Keratinocyte (primary cell): ENCODE measurements at places on chromosomes 2 and 18. TPM values are rescaled to one million over a fixed set of nuclear protein-coding genes. Genes with fewer than 3 reads are reported as not detected.

GRCh38 chr2:189008555-189009262 lies 34.5 kb downstream of the COL3A1 start:
- H3K4me3 ChIP-seq = no peak overlapping the region
- H3K27ac ChIP-seq = no peak overlapping the region
- no peak for DNase-seq
- no peaks in the 10 kb centered on the region for H3K27me3 ChIP-seq
- no peaks in the 10 kb centered on the region for H3K36me3 ChIP-seq

- H3K36me3 ChIP-seq = peaks cover 2% of the 10 kb centered on the region
- no peak overlapping the region for H3K4me3 ChIP-seq
Measured at GRCh38 chr2:233358947-233359346, 4.7 kb downstream of the DGKD start.

DNA sequence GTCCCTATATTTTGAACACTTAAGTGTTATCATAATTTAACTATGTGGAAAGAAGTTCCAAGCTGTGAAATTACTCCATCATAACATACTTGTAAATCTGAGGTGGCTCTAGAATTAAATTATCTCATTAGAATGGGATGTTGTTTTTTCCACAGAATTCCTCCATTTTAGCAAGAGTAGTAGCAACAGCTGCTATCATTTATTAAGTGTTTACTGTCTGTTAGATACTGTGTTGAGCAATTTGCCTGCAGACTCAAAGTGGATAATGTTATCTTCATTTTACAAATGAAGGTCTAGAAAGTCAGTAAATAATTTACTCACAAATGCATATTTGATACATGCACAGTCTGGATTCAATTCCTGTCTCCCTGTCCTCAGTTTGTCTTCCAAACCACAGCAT lies 504.8 kb upstream of the NRP2 start:
- H3K27me3 ChIP-seq = no peaks in the 10 kb centered on the region
- H3K36me3 ChIP-seq = no peaks in the 10 kb centered on the region
- no peak overlapping the region for H3K27ac ChIP-seq
- no peak overlapping the region for H3K4me3 ChIP-seq
- H3K4me1 ChIP-seq = no peaks in the 10 kb centered on the region

GRCh38 chr2:64223055-64223454 lies 78.8 kb upstream of the PELI1 start:
- H3K4me1 ChIP-seq = peaks cover 17% of the 10 kb centered on the region
- H3K27ac ChIP-seq = no peak overlapping the region
- no peak for DNase-seq
- no peak overlapping the region for H3K4me3 ChIP-seq

DNA sequence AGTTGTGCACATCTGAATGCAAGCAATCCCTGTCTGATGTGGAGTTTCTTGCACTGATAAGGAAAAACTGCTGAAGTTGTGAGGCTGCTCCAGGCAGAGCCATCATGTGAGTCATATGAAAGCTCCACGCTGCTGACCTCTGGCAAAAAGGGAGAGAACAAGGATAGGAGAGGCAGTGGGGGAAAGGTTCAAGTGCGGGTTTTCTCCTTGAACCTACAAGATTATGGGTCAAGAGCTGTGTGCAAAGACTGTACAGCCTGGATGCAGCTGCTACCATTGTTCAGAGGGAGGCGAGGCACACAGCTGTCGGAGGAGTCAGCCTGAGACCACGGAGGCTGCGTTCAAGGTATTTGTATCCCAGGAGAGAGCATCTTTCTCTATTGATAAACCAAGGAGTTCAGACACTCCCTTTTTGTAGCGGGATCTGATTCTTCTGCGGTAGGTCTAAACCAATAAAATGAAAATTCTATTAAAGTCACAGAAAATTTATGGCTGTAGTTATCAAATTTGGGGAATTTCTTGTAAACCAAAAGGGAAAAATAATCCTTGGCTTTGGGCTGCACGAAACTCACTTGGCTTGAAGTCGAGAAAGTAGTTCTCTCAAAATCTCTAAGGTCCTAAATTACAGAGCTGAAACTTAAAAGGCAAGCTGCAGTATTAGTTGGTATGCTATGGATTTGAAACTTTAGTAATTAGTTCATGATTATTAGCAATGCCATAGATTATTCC lies at the start of gene CDK15:
Gene CDK15 (plus strand): TSS at position 96 of the 729 bp plus-strand sequence. CDS start 128 bp downstream, at position 224.
- no peak for DNase-seq
- H3K4me3 ChIP-seq = no peak within 1 kb of the TSS
- no peak within 1 kb of the TSS for H3K27ac ChIP-seq
- H3K4me1 ChIP-seq = peaks cover 3% of the 10 kb centered on the region

DNA sequence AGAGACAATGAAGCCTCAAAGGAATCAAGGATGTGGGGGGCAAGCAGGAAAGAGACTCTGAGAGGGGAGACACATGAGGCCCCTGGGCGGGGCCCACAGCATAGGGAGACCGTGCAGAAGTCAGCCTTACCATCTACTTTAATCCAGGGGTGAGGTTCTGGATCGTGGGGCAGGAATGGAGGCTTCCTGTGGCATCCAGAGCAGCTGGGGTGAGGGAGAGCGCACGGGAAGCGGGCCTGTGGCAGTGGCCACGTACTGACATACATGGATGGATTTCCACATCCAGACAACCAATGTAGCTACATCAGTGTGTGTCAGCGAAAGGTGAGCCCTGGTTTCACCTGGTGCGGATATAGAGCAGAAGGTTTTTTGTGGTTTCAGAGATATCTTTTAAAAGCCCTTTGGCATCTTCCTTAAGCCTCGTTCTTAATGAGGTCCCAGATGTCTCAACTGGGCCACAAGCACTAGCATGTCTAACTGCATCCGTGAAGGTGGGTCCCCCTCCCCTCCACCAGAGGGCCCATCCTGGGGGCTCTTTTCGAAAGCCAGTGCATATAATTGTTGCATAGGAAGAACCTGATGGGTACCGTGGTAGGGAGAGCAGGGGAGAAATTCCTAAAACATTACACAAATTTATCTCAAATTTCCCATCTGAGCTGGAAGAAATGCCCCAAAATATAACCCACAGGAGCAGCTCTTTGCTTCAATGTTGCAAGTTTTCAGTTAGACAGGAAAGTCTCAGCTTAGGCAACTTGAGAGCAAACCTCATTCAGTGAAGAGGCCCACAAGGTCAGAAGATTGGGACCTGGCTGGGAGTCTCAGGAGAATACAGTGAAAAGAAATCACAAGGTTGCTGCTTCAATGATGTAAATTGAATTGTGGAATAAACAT lies 90.9 kb downstream of the SP3 start:
- H3K36me3 ChIP-seq = no peaks in the 10 kb centered on the region
- H3K4me1 ChIP-seq = peaks cover 12% of the 10 kb centered on the region
- no peak for DNase-seq

DNA sequence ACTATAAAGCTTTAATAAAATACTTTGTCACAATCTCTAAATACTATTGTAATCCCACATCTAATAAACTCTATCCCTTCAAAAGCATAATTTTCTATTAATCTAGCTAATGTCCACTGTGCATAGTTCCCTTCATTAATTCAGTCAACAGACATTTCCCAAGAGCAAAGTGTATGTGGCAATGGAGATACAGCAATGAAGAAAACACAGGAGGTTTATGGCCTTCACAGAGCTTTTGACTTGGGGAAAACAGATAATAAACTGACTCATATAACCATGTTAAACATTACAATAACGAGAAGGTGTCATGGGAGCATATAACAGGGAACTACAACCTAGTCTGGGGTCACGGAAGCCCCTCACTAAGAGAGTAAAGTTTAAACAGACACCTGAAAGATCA lies 86.3 kb downstream of the SPIRE1 start:
- peaks cover 7% of the 10 kb centered on the region for H3K4me1 ChIP-seq
- DNase-seq = no peak
- H3K27me3 ChIP-seq = no peaks in the 10 kb centered on the region

DNA sequence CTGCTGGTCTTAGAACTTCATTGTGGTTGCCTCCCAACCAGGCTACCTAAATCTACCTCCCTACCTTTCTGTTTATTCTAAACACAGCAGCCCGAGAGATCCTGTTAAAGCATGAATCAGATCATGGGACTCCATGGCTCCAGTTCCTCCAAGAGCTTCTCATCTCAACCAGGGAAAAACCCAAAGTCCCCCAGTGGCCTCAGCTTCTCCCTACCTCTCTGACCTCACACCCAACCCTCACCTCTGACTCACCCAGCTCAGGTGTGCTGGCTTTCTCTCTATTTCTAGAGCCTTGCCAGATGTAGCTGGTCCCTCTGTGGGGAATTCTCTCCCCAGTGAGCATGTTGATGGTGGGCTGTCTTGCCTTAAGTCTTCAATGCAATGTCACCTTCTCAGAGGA lies 93.8 kb upstream of the COPS8 start:
- H3K27me3 ChIP-seq = peaks cover under 1% of the 10 kb centered on the region
- no peaks in the 10 kb centered on the region for H3K36me3 ChIP-seq
- DNase-seq = no peak
- H3K4me3 ChIP-seq = no peak overlapping the region

DNA sequence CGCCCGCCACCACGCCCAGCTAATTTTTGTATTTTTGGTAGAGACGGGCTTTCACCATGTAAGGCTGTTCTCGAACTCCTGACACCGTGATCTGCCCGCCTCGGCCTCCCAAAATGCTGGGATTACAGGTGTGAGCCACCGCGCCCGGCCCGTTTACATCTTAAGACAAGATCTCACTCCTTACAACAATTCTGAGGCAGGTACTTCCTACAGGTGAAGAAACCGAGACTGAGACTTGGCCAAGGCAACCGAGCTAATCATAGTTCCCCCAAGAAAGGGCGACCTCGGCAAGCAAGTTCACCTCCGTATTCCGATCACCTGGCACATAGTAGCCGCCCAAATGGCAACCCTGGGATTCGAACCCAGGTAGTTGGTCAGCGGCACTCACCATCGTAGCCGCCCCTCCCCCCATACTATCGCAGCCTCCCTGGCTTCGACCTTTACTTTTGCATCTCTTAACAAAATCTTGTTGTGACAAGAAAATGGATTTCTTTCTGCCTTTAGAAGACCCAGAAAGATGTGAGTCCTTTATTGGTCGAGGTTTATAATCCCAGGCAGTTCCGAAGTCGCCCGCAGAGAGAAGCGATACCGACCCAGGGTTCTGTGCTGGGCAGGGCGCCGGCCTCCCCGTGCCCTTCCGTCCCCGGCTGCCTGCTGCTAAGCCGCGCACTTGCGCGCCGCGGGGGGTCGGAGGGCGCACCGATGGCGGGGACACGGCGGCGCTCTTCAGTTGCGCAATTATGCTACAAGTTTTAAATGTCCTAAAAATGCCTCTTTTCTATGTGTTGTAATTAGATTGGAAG lies 1.1 kb upstream of the FZD5 start:
- H3K4me1 ChIP-seq = peaks cover 10% of the 10 kb centered on the region
- no peak overlapping the region for H3K27ac ChIP-seq
- no peak overlapping the region for H3K4me3 ChIP-seq
- DNase-seq = no peak

GRCh38 chr2:237540823-237541222 lies 25.6 kb upstream of the PRLH start:
- peaks cover 5% of the 10 kb centered on the region for H3K4me1 ChIP-seq
- no peaks in the 10 kb centered on the region for H3K27me3 ChIP-seq
- no peak overlapping the region for H3K4me3 ChIP-seq
- no peaks in the 10 kb centered on the region for H3K36me3 ChIP-seq

GRCh38 chr18:9454061-9454703 lies 21.1 kb upstream of the RALBP1 start:
- peak overlapping the region; percentile 26 for H3K4me3 ChIP-seq
- no peaks in the 10 kb centered on the region for H3K36me3 ChIP-seq
- peak overlapping the region; percentile 76 for H3K27ac ChIP-seq

- H3K36me3 ChIP-seq = no peaks in the 10 kb centered on the region
- H3K27me3 ChIP-seq = no peaks in the 10 kb centered on the region
- no peak for DNase-seq
- H3K4me1 ChIP-seq = peaks cover 35% of the 10 kb centered on the region
- no peak overlapping the region for H3K27ac ChIP-seq
Measured at GRCh38 chr2:239278361-239278760, 122.5 kb downstream of the HDAC4 start.

DNA sequence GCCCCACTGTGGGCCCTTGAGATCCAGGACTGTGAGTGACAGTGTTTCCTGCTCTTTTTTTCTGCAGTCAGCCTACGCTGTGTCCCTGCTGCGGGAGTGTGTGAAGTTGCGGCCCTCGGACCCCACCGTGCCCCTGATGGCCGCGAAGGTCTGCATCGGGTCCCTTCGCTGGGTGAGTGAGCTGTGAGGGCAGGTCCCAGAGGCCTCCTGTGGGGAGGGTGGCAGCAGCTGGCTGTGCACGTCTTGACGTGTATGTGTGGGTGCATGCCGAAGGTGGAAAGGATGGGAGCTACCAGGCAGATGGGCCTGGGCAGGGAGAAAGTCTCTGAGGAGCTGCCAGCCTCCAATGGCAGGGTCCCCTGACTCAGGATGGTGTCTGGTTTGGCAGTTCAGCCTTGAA lies 95.7 kb upstream of the MCFD2 start:
- H3K4me3 ChIP-seq = no peak overlapping the region
- no peak overlapping the region for H3K27ac ChIP-seq
- no peaks in the 10 kb centered on the region for H3K27me3 ChIP-seq
- H3K4me1 ChIP-seq = peaks cover 5% of the 10 kb centered on the region

DNA sequence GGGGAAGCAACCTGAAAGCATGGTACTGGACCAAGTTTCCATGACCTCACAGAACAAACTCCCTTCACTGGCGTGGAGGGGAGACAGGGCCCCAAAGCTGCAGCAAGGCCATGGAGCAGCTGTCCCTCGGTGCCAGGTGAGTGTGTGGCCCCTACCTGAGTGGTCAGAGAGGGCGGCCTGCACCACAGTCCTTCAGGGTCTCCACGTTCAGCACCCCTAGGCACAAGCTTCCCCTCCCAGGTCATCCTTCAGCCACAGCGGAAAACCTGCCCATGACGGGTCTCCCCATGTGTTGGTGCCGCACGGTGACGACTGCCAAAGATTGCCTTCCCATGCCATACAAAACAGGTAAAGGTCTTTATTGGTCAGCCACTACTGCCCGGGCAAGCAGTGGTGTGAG lies 201.6 kb downstream of the MGAT5 start:
- no peak overlapping the region for H3K4me3 ChIP-seq
- no peak overlapping the region for H3K27ac ChIP-seq
- H3K4me1 ChIP-seq = peaks cover 4% of the 10 kb centered on the region
- DNase-seq = no peak
- H3K36me3 ChIP-seq = no peaks in the 10 kb centered on the region
- H3K27me3 ChIP-seq = no peaks in the 10 kb centered on the region

DNA sequence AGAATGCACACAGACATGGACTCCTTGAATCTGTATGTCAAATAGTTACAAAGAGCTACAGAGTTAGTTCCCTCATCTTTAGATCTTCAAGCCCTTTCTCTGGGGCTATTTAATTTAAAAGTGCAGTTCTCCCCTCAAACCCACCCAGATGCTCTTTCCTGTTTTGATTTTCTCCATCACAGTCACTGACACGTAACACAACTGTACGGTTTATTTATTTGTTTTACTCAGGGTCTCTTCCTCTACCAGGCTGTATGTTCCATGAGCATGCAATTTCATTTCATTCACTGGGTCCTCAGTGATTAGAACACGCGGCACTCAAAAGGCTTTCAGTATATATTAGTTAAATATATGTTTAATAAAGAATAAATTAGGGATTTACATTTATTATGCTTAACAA lies 94.7 kb downstream of the DOCK10 start:
- H3K36me3 ChIP-seq = no peaks in the 10 kb centered on the region
- H3K4me3 ChIP-seq = no peak overlapping the region
- no peak for DNase-seq
- H3K4me1 ChIP-seq = peaks cover 10% of the 10 kb centered on the region

- H3K36me3 ChIP-seq = no peaks in the 10 kb centered on the region
- H3K27ac ChIP-seq = no peak overlapping the region
- no peaks in the 10 kb centered on the region for H3K4me1 ChIP-seq
- no peak for DNase-seq
- H3K4me3 ChIP-seq = no peak overlapping the region
- H3K27me3 ChIP-seq = no peaks in the 10 kb centered on the region
Measured at GRCh38 chr2:228689053-228689452, 507.6 kb upstream of the SPHKAP start.

The PLGLB2 gene
- 0.40 to 1.0 TPM (median 0.88 TPM) in 3 replicates for polyA plus RNA-seq

The NBAS gene
- polyA plus RNA-seq = 24.5 to 28.1 TPM (median 27.9 TPM) in 3 replicates

The ETAA1 gene
- polyA plus RNA-seq = 5.5 to 11.5 TPM (median 6.4 TPM) in 3 replicates
